ENCODE measurements at places on chromosomes 13 and 19. TPM values are rescaled to one million over a fixed set of nuclear protein-coding genes. Genes with fewer than 3 reads are reported as not detected.

- DNase-seq, result no peak
Measured at GRCh38 chr13:113558461-113558860, 26.1 kb upstream of the TFDP1 start.

IFI30 gene
- total RNA-seq, result 14.6 TPM

GRCh38 chr19:16381756-16382401 is 57.3 kb downstream of the KLF2 start:
- DNase-seq, result peak; percentile 87

DNA sequence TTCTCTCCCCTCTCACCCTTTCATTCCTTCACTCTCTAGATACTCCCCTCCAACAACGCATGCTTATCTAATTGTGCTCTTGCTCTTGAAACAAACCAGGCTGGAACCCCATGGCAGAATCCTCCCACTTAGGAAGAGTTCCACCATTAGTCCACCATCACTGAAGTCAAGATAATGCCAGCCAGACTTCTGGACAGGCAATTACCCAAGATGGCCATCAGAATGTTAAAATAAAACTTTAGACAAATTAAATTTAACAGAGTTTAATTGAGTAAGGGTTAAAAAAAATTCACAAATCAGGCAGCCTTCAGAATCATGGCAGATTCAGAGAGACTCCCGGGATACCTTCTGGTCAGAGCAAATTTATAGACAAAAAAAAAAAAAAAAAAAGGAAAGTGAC is 221.5 kb downstream of the LHFPL6 start:
- DNase-seq, result no peak

FAM124A gene
- total RNA-seq, result 4.6 TPM

- DNase-seq, result no peak
Measured at GRCh38 chr13:75946536-75947284, 310.6 kb downstream of the LMO7 start.

OR7D2 gene
- total RNA-seq, result not detected

KLF5 gene
- 11.3 TPM for total RNA-seq

- peak; percentile 57 for DNase-seq
Measured at GRCh38 chr13:112956571-112957294, 12.3 kb upstream of the MCF2L start.

GRCh38 chr13:34943436-34944273 is 1.6 kb downstream of the NBEA start:
- DNase-seq, result no peak

DNA sequence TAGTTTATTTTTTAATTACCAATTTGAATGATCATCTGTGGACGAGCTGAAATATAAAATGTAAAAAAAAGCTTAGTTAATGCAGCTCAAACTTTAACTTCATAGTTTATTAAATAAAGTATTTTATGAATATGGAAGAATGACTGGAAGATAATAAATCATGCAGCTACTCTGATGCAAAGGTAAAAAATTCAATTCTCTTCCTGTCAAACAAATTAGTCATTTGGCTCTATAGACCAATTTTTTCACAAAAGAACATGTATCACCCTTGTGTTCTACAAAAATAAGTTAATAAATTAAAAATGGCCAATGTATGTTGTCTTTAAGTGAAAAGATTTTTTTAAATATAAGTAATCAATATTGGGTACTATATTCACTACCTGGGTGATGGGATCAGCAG is 26.2 kb downstream of the EXOSC8 start:
- no peak for DNase-seq

DNA sequence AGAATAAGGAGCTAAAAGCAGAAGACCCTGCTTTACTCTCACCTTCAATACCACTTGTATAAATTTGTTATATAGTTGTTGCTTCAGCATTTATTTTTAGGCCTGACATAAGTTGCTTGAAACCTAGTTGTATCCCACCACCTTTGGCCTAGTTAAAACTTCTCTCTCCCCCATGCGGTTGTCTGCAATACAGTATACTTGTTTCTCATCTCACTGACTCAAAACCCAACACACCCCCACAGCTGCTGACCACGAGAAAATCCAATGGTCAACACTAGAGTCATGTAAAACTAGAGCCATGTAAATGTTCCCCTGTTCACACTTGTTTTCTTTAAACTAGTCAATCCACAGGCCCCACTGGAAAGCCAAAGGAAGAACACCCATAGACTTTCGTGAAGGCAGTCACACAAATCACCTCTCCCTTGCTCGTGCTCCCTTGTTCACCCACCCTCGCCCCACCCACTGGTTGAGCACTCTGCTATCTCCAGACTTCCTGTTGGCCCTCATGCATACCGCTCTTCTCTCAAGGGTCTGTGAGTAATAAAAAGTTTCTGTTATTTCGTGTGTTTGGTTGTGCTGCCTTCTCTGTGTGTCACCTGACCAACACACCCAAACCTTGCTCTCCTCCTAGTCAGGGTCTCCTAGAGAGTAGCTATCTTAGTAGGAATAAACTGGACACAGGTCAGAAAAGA is 12.9 kb upstream of the CCDC169 start:
- DNase-seq, result no peak

DNA sequence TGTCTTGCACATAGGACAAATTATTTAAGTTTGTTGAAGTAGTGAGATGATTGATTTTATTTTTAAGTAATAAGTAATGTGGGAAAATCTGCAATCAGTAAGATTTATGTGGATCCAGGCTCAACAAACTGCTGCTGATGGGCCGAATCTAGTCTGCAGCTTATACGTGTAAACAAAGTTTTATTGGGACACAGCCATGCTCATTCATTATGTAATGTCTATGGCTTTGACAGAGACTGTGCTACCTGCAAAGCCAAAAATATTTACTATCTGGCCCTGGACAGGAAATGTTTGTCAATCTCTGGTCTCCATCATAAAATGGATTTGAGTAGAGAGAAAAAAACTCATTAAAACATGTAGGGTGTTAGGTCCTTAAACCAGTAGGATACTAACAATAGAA is 728.0 kb downstream of the GPC5 start:
- DNase-seq, result no peak

UFM1 gene
- total RNA-seq, result 32.3 TPM

ZNF155 gene
- total RNA-seq, result 6.4 TPM

DNA sequence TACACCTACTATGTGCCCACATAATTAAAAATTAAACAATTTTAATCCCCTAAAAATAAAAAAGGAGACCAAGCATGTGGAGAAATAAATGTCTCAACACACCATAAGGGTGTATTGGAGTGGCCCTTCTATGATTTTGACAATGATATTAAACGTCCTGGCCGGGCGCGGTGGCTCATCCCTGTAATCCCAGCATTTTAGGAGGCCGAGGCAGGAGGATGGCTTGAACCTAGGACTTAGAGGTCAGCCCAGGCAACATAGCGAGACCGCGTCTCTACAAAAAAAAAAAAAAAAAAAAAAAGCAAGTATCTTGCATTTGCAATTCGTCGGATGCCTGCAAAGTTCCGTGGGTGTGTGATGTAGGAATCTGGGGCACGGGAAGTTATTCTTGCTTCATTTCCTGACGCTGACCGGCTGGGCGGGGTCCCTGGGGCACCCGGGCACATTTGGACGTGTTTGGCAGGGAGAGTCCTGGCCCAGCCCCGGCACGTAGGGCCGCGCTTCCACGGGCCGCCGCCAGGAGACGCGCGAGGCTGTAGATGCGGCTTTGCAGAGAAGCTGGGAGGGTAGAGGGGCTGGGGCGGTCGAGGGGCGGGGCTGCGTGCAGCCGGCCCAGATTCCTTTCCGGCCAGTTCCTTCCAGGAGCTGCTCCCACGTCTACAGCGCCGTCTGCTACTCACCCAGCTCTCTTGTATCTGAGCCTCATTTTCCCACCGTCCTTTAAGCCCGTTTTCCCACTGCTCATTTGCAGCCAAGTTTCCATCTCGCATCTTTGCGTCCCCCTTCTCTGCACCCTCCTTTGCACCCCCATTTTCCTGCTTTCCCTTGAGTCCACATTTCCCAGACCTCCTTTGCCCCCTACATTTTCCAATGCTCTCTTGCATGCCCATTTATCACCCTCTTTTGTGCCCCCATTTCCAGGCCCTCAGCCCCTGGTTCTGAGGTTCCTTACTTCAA is 2.2 kb upstream of the TSPAN16 start:
- DNase-seq, result peak; percentile 99

ZNF835 gene
- 2.6 TPM for total RNA-seq

GRCh38 chr13:75145927-75146326 is 336.0 kb downstream of the TBC1D4 start:
- no peak for DNase-seq

NALCN gene
- 2.3 TPM for total RNA-seq

GRCh38 chr13:37453246-37453645 is 145.3 kb downstream of the POSTN start:
- DNase-seq, result no peak

SYCN gene
- total RNA-seq, result not detected

TBXA2R gene
- 1.9 TPM for total RNA-seq

- DNase-seq, result no peak
Measured at GRCh38 chr19:53880711-53881481, 1.1 kb upstream of the PRKCG start.

DNA sequence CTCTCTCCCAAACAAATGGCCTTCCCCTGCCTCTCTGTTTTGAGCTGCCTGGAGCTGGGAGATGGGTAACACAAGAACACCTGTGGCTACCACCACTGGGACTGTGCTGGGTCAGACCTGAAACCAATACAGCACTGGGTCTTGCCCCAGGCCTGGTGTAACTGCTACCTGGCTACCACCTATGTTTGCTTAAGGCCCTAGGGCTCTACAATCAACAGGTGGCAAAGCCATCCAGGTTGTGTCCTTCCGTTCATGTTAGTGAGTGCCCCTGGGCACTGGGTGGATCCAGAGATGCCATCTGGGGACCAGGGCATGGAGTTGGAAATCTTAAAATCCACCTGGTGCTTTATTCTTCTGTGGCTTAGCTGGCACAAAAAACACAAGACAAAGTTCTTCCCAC is 18.9 kb upstream of the LMO7 start:
- no peak for DNase-seq

GRCh38 chr19:47512183-47512947 is 2.5 kb downstream of the NAPA start:
- no peak for DNase-seq

DNA sequence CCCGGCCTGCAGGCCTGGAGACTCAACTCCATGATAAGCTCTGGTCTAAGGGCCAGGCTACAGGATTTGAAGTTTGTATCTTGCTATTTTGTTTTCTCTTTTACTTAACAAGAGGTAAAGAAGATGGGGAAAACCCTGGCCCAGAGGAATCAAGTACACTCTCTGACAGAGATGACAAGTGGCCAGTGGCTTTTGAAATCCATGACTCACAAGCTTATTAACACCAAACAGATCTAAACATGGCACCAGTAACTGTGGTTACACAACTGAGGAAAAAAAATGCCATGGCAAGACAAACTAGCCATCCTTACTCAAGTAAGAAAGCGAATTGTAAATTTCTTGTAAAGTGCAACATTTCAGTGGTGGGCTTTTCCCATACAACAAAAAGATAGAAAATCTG is 72.6 kb upstream of the SERTM1 start:
- DNase-seq, result no peak

GRCh38 chr19:55418185-55418584 is 10.6 kb upstream of the UBE2S start:
- DNase-seq, result no peak

- DNase-seq, result no peak
Measured at GRCh38 chr13:50079655-50080202, 64.5 kb downstream of the KCNRG start.

GPR4 gene
- 6.9 TPM for total RNA-seq

GRCh38 chr19:38731654-38732301 is 12.5 kb downstream of the CAPN12 start:
- DNase-seq, result no peak
